ENCODE measurements at places on chromosomes 13 and 19.

DNA sequence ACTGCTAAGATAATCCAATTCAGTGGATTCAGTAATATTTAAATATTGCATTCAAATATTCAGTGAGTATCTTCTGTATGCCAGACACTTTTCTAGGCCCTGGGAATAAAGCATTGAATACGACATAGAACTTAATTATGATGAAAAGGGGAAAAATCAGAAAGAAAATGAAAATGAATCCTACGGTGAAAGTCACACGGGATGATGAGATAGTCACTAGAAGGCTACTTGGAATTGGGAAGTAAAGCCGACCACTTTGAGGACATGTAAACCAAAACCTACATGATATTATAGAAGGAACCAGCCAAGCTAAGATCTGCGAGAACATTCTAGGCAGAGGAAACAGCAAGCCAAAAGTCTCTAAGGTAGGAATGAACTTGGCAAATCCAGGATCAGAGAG is 10.1 kb downstream of the DPY19L3 start:
- DNase-seq = no peak

DNA sequence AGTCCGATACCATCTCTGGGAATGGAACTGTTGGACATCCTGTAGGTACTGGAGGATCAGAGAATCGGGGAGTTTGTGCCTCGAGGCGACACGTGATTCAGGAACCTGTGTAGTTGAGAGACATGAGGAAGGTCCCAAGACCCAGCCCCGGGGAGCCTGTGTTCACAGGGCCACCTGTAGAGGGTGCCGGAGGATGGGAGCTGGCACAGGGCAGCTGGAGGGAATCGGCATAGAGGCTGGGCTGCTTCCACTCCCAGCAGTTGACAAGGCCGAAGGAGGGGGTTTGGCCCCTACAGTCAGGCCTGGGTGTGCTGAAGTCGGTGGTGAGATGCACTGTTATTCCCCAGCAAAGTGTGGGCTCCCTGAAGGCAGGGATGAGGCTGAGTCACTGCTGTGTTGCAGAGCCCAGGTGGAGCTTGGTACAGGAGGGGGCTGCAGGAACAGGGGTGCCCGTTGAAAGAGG is 2.5 kb upstream of the ISYNA1 start:
- DNase-seq = no peak

- no peak for DNase-seq
Observed at GRCh38 chr19:3041327-3041726, 12.2 kb upstream of the TLE2 start.

GRCh38 chr13:93217721-93218261 is 8.8 kb upstream of the GPC6 start:
- DNase-seq = no peak

DNA sequence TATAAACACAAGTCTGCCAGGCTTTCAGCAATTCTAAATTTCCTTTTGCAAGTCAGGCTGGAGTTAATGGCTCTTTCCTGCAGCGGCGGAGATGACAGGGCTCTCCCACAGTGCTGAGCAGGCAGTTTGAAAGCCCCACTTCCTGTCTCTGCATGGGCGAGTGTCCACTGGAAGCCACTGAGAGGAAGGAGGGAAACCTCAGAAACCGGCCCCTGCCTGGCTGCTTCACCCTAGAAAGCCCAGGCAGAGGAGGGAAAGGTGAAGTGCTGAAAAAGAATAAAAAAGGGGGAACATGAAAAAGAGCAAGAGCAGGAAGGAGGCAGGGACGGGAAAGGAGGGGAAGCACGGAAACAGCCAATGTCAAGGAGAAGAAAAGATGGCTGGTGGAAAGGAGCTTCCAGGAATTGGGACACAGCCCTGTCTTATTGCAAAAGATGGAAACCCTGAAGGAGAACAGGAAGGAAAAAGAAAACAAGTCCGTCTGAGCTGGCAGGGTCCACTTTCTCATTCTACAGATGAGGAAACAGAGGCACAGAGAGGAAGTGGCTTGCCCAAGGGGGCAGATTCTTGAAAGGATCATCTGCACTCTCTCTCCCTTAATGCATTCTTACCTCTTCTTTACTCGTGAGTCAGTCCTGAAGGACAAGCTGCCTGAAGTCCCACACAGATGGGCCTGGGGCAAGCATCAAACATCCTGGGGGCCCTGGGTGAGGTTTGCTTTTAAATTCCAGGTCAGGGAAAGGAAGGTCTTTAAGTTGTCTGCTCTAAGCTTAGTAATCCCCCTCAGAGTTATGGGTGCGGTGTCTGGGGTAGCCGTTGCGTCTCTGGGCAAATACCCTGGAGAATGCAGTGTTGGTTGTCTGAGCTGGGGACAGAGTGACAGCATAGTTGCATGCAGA is 38.8 kb upstream of the ALOX5AP start:
- no peak for DNase-seq

DNA sequence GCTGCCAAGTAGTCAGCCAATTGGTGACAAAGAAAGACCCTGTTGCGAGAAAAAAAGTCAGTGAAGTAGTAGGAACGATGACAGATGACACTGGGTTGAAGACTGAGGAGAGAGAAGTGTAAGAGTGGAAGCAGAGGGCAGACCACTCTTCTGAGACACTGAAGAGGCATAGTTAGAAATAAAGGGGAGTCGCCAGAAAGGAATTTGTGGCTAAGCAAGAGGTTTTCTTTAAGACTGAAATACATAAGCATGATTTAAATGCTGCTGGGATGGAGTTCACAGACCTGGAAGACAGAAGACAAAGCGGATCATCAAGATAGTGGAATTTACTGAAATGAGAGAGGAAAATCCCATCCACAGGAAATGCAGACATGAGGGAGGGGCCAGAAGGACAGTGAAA is 56.2 kb upstream of the USPL1 start:
- no peak for DNase-seq

DNA sequence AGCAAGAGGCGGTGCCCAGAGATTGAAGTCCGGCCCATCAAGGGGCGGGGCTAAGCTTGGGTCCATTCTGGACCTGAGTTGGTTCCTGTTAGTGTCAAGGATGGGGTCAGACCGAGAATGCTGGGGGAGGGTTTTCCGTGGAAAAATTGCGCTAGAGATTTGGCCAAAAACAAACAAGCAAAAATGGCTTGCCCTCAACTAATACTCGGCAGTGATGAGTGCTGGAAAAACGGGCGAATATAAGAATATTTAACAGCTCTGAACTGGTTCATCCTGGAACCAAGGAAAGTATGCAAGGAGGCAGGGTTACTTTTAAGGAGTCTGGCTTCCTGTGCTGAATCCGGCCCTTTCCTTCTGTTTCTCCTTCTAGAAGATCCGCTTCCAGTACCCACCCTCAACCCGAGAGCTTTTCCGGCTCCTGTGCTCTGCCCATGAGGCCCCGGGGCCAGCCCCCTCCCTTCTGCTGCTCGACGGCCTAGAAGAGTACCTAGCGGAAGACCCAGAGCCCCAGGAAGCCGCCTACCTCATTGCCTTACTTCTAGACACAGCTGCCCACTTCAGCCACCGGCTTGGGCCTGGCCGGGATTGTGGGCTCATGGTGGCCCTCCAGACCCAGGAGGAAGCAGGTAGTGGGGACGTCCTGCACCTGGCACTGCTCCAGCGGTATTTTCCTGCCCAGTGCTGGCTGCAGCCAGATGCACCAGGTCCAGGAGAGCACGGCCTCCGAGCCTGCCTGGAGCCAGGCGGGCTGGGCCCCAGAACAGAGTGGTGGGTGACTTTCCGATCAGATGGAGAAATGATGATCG is 880 bp downstream of the SWSAP1 start:
- DNase-seq = no peak

- no peak for DNase-seq
Observed at GRCh38 chr13:45299194-45299593, 41.8 kb downstream of the TPT1 start.

DNA sequence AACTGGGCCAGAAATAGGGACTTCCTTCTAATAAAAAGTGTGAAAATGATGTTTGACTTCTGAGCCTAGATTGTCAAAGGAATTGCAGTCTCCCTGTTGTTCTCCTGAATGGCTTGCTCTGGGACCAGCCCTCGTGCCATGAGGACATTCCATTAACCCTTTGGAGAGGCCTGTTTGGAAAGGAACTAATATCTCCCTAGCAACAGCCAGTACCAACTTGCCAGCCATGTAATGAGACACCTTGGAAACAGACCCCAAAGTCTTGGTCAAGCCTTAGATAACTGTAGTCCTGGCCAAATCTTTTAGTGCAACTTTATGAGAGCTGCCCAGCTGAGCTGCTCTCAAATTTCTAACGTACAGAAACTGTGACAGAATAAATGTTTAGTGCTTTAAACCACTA is 8.2 kb upstream of the SIAH3 start:
- DNase-seq = no peak
